ENCODE measurements at places on chromosomes 3 and 15.
A peak's percentile ranks its signal among the peaks of the same experiment; 100 is the strongest.

- DNase-seq = no peak
Measured at GRCh38 chr3:70840106-70840870, 527.9 kb upstream of the MDFIC2 start.

- DNase-seq = no peak
Measured at GRCh38 chr3:101256511-101256910, 63.9 kb downstream of the IMPG2 start.

- DNase-seq = no peak
Measured at GRCh38 chr15:100141311-100142001, 200.3 kb downstream of the ADAMTS17 start.

- no peak for DNase-seq
Measured at GRCh38 chr3:55637906-55638638, 151.0 kb upstream of the WNT5A start.

GRCh38 chr3:110859993-110860392 lies 211.6 kb upstream of the NECTIN3 start:
- DNase-seq = no peak

GRCh38 chr15:76962337-76963013 lies 30.9 kb downstream of the RCN2 start:
- DNase-seq = no peak

DNA sequence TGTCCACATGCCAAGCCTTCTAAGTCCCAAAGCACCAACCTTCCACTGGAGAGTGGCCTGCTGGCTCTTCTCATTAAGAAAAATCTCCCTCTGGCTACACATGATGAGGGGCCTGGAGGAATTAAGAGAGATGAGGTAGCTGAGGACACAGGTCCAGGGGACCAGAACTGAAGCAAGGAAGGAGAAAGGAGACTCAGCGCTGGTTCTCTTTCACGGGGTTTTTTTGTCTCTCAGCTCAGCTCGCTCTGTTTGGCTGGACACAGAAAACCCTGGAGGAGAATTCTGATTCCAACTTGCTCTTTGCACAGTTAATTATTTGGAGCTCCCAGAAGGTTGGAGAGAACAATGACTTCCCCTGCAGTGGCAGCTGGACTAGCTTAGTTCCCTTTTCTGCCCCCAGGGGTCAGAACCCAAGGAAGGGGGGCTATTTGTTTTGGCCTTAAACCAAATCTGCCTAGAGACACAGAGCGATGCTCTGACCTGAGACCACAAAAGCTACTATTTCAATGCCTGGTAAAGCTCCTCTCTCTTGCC lies 507.6 kb downstream of the FHIT start:
- no peak for DNase-seq

DNA sequence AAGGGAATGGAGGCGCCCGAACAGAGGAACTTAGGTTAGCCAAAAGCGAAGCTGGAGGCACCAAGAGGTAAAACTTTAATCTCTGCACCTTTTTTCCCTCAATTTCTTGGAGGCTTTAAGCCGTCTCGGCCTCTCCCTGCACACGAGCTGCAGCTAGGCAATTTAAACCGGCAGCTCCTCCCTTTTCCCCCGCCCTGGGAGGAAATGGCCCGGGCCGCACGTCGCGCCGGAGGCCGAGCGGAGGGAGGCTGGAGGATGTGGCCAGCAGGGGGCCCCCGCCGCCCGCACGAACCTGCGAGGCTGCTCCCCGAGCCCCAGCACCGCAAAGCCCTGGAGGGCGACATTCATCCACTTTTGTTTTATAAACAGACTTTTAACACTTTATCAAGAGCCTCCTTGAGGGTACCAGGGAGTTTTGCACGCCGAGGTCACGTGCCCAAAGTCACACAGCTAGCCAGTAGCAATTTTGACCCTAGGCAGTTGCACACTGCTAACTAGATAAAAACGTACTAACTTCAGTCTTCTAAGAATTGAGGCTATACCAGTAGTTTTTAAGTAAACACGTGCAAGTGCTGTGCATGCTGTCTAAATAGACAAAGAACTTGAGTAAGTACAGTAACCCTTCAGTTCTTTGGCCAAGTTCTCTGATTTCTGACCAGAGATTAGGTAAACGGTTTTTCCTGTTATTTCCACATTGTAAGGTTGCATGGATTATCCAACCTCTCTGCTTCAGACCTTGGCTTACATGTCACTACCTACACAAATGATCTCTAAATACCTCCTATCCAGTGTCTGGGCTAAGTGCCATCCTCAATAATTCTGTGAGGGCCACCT lies 668 bp upstream of the XXYLT1 start:
- peak; percentile 85 for DNase-seq

DNA sequence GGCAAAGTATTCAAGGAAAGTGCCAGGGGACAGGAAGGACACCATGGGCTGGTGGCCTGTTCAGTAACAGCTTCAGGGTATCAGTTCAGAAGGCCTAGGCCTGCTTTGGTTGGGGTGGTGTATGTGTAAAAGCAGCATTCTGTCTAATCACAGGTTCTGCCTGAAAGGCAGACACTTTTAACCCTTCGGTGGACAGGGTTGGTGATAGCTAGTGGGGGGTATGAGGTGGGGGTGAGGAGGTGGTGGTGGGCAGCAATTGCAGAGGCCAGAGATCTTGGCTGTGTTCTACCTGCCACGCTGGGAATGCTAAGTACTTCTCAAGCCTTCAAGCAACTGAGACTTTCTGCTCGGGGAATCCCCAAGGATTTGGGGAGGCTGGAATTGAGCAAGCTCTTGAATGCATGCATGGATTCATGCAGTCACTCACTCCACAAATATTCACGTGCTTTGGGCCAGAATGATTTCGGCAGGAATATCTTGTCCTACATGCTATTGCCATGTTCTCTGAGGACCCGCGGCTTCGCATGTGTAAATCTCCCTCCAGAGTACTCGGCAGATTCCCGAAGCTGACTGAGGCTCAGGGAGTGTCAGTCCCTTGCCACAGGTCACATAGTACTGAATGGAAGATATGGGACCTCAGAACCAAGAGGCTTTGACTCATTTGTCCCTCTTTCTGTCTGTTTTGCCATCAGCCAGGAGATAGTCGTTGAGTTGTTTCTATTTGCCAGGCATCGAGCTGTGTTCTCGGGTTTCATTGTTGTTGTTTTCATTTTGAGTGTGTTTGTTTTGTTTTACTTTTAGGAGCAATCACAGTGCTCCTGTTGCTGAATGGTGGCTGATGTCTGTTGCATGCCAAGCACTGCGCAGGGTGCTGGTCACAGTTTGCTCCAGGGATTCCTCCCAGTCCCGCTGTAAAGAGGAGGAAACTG lies 65.5 kb downstream of the SMAD3 start:
- no peak for DNase-seq

GRCh38 chr3:41346698-41347270 lies 147.5 kb downstream of the CTNNB1 start:
- no peak for DNase-seq

DNA sequence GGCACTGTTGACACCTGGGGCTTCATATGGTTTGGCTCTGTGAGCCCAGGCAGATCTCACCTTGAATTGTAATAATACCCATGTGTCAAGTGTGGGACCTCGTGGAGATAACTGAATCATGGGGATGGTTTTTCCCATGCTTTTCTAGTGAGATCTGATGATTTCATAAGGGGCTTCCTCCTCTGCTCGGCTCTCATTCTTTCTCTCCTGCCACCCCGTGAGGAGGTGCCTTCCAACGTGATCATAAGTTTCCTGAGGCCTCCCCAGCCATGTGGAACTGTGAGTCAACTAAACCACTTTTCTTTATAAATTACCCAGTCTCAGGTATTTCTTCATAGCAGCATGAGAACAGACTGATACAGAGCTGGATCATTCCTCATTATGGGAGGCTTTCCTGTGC lies 655.9 kb upstream of the ADAMTS9 start:
- DNase-seq = no peak

DNA sequence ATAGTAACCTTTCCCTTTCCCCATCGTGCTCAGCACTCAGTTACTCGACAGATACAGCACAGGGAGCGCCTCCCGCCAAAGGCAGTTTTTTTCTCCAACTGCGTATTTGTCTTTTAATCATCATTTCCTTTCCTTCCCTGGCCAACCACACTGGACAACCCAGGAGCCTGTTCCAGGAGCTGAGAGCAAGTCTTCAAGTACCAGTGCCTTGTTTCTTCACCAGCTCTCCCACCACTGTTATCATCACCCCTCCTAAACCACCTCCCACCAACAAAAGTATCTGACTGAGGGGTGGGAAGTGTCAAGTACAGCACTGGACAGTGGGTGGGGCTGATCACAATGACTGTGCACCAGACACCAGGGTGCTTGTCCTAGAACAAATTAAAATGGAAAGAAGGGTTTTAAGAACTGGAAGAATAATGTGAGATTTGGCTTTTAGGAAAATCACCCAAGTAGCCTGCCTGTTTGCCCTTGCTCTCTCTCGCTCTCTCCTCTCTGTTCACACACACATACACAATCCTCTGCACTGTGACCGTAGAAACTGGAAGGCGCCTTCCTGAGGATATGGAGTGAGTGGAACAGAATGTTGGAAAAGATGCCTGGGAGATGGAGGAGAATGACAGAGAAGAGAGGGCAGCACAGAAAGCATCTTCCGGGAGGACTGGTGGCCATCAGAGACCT lies 126.3 kb downstream of the TNIK start:
- no peak for DNase-seq

GRCh38 chr3:73759297-73759711 lies 134.6 kb upstream of the PDZRN3 start:
- no peak for DNase-seq

DNA sequence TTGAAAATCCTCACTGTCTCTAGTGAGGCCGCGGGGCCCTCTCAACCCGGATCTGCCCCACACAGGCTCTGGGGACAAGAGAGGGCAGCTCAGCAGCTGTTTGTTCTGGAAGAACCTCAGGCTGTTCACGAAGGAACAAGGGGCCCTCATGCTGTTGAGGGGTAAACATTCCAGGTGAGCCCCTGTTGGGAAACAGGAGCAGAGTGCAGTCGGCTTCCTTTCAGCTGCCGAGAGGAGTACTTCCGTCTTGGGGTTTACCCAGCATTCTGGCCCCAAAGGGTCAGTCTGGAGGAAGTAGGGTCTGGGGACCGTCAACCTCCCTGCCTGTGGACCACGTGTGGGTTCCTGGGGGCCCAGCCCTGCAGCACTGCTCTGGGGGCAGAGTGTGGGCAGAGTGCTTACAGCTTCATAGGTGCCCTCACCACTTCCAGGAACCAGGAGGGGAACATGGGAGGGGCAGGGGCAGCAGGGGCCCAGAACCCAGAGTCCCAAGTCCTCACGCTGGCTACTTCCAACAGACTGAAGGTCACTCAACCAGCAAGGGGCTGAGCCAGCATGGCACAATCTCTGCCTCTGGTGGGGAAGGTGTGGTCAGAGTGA lies 49.2 kb upstream of the CTSH start:
- DNase-seq = no peak

DNA sequence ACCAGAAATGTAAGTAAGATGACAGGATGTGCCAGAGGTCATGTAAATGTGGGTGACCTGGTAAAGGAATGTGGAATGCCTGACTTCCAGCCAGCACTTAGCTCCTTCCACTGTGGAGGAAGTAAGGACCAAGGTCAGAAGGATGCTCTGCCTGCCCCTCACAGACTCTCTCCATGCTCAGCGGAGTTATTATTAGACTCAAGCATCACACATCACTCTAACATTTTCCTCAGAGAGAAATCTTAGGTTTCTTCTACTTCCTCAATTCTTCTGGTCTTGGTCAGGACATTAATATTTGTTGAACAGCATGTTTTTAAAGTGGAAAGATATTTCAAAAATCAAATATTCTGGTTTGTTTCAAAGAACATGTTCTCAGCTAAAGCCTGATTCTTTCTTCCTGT lies 231.4 kb upstream of the WNT5A start:
- DNase-seq = no peak

Data from CD4-positive, alpha-beta T cell treated with Interleukin-4 for 1 hour (primary cell).